ENCODE measurements at places on chromosomes 1 and 21.

DNA sequence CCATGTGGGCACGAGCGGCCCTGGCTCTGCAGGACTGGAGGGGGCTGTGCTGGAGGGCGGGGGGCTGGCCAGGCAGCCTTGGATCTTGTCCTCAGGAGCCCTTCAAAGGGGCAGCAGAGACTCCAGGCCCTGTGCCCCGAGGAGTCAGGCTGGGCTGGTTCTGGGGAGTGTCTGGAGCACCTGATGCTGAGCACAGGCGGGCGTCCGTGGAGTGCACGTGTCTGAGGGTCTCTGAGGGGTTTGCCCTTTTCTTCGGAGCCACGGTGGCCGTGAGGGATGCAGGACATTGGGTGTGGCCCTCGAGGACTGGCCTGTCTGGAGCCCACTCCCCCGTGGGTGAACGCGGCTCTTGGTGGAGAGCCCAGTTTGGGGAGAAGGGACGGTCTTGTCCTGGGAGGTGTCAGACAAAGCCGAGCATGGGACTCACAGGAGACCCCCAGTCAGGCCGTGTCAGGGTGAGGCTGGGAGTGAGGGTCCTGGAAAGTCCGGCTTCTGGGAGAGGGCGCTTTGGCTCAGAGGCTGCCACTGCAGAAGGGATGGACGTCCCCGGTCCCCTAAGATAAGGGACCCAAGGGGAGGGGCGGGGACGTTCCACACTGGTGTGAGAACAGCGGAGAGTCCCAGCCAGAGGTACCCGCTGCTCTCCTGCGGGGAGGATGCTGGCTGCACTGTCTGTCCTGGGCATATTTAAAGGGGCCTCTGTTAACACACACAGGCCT is 60.8 kb downstream of the COL18A1 start:
- DNase-seq, result no peak

GRCh38 chr1:44135886-44136285 is 5.5 kb downstream of the KLF18 start:
- DNase-seq, result no peak

- DNase-seq, result no peak
Observed at GRCh38 chr1:34147301-34147700, 17.7 kb downstream of the CSMD2 start.

GRCh38 chr21:45054227-45054926 is 20.0 kb upstream of the ADARB1 start:
- no peak for DNase-seq

GRCh38 chr1:108644984-108645383 is 15.9 kb downstream of the HENMT1 start:
- DNase-seq, result peak; percentile 48

DNA sequence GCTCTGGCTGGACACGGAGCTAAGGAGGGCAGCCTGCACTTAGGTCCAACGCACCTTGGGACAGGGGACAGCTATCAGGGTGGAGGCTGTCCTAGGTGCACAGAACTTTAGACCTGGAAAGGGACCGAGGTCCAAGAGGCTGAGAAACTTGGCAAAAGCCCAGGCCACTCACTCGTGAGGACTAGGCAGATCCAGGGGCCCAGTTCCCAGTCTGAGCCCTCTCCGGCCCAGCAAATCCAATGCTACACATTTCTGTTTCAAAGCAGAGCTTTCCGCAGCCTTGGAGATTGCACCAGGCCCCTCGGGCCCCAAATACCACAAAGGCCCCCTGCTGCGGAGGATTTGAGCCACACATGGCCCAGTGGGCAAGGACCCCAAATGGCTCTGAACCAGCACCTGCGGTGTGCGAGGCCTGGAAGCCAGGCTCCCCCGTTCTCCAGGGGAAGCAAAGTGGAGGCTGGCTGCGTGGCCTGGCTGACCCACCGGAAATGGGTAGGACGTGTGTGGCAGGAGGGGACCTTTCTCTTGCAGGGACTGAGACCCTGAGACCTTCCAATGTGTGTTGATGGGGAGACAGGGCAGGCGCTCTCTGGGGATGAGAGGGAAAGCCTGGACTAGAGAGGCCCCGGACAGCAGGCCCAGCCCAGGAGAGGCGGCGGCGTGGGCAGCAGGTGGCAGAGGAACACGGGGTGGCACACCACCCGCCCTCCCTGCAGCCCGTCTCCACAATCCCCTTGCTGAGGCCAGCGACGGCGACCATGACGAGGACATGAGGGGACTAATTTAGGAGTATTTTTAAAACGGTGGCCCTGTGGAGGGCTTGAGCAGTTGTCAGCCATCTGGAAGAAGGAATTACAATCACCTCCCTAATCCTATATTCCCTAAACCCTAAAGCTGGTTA is 118.7 kb downstream of the CASZ1 start:
- DNase-seq, result no peak

DNA sequence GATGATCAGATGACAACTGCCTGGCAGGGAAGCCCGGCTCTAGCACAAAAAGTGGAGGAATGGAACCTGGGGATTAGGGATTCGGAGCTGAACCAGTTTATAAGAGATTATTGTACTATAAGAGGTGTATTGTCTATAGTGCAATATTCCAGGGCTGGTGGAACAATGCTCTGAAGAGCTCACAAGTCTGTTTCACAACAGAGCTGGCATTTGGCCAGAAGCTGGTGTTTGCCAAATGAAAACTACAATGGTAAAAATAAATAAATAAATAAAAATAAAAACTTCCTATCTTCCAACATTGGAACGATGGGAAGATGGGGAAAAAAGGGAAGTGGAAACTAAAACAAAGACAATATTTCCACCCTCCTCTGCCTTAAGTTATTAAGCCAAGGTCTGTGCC is 73.5 kb downstream of the CHODL start:
- no peak for DNase-seq

- DNase-seq, result peak; percentile 10
Observed at GRCh38 chr1:149848340-149849110, 50.8 kb upstream of the BOLA1 start.

DNA sequence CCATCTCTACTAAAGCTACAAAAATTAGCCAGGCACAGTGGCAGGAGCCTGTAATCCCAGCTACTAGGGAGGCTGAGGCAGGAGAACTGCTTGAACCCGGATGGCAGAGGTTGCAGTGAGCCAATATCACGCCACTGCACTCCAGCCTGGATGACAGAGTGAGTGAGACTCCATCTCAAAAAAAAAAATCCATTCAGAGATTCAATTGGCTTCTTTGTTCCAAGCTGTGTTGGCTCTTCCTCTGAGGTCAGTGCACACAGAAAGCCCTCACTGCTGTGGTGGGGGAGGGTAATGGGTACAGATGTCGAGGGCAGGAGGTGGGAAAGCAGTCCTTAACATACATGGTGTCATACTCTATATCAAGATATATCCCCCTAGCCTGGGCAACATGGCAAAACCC is 14.7 kb downstream of the TIE1 start:
- DNase-seq, result no peak

- no peak for DNase-seq
Observed at GRCh38 chr1:14140831-14141401, 440.9 kb downstream of the PRDM2 start.

DNA sequence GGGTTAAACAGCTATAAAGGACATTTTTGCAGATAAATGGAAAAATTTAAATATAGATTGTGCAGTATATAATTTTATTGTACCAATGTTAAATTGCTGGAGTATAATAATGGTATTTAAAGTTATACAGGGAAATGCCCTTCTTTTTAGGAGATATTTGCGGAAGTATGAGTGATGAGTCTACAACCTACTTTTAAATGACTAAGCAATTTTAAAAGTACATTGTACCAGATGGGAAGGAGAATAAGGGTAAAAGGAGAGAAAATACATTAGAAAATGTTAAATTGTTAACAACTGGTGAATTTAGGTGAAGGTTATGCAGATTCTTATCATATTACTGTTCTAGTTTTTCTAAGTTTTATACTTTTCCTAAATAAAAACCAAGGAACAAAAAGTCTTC is 91.8 kb downstream of the ZZZ3 start:
- no peak for DNase-seq

DNA sequence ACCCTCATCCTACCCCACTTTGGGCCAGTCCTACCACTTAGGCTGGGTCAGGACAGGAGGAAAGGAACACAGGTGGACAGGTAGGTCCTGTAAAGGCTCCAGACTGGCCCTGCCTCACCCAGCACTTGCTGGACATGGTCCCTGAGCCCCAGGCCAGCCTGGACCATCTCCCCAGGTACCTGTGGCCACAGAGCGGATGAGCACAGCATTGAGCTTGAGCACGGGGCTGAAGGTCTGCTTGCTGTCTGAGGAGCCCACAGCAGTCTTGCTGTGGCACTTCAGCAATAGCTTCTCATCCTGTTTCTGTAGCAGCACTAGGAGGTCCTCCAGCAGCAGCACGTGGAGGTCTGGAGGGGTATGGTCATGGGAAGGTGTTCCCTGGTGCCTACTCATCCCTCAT is 23.3 kb downstream of the LRRC71 start:
- no peak for DNase-seq

- no peak for DNase-seq
Observed at GRCh38 chr1:59498640-59499039, 201.7 kb downstream of the FGGY start.

- DNase-seq, result no peak
Observed at GRCh38 chr1:206636671-206637070, 1.3 kb downstream of the DYRK3 start.

DNA sequence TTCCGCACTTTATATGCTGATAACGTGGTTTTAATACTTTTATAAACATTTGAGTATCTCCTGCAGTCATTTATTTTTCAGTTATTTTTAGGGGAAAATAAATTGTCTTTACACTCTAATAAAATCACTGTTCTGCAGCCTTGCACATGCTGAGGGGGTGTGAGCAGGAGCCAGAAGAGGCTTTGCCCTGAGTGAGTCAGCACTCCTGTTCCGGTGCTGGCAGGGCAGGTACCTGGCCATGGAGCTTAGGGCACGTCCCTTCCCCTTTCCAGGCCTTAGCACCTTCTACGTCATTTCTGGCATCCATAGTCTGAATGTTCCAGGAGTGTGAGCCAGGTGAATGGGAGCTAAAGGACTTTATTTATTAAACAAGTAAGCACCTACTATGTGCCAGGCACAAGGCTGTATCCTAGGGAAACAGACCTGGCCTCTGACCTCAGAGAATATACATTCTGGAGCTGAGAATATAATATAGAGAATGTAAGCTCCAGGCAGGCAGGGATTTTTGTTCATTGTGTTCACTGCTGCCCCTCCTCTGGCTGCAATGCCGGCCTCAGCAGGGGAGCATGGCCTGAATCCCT is 402.9 kb downstream of the PTPRU start:
- DNase-seq, result no peak

DNA sequence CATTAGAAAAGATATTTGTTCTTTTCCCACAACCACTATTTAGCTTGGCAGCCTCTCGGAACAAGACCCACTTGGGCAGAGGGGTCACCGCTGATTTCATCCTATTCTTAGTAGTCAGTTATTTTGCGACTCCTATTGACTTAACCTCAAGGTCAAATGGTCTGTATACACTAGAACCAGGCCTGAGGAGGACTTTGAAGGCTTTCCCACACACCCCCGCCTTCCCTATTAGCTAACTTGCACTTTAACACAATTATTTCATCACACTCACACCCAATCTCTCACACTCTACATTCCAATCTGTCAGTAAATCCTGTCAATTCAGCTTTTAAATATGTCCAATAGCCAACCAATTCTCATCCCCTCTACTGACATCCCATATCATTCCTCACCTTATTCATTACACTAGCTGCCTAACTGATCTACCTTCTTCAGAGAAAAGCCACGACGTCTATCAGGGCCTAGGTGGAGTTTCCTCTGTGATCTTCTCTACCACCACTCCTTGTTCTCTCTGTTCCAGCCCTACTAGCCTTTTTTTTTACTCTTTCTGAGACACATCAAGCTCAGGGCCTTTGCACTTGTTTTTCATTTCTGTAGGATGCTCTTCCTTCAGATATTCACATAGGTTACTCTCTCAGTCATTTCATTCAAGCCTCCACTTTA is 1.0 kb upstream of the NIBAN1 start:
- no peak for DNase-seq

DNA sequence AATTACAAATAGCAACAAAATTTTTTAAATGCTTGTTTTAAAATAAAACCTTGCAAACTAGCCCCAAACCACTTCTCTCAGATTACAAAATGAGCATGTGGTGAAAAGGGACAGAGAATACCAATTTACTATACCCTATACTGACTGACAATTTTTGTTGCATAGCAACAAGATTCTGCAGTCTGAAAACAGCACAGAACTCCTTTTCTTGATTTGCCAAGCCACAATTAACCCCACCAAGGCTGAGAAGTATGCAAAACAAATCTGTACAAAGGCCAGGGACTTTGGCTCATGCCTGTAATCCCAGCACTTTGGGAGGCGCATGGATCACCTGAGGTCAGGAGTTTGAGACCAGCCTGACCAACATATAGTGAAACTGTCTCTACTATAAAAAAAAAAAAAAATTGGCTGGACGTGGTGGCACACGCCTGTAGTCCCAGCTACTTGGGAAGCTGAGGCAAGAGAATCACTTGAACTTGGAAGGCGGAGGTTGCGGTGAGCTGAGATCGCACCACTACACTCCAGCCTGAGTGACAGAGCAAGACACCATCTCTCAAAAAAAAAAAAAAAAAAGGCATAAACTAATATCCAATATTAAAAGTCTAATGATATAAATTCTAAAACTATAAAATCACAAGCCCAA is 21.8 kb downstream of the ENAH start:
- no peak for DNase-seq

DNA sequence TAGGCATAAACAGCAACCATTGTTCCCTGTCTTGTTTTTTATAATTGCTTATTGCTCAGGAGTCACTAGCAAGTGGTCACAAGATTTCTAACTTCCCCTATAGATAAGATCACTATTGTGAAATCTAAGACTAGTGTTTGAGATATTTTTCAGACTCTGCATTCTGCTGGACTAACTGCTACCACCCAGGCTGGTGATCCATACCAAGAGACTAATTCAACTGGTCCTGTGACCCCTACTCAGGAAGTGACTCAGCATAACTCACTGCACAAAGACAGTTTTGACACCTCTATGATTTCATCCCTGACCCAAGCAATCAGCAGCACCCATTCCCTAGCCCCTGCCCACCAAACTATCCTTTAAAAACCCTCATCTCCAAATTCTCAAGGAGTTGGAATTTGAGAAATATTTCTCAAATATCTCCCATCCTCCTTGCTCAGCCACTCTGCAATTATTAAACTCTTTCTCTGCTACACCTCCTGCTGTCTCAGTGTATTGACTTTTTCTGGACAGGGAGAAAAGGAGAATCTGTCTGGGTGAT is 52.7 kb downstream of the TRIM33 start:
- peak; percentile 54 for DNase-seq

GRCh38 chr1:20440785-20441200 is 45.2 kb downstream of the CAMK2N1 start:
- peak; percentile 66 for DNase-seq

- DNase-seq, result no peak
Observed at GRCh38 chr1:232048481-232048880, 421.9 kb downstream of the DISC1 start.
